ENCODE measurements at places on chromosomes 7 and 10. TPM values are rescaled to one million over a fixed set of nuclear protein-coding genes. Genes with fewer than 3 reads are reported as not detected.

DNA sequence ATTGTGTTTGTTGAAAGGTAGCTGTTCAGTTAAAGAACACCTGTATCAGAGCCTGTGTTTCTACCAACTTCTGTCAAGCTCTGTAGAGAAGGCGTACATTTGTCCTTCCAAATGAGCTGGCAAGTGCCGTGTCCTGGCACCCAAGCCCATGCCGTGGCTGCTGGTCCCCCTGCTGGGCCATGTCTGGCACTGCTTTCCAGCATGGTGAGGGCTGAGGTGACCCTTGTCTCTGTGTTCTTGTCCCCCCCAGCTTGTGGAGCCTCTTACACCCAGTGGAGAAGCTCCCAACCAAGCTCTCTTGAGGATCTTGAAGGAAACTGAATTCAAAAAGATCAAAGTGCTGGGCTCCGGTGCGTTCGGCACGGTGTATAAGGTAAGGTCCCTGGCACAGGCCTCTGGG is 154.9 kb downstream of the EGFR start:
- DNase-seq = no peak

GRCh38 chr7:79175374-79175773 is 278.1 kb downstream of the MAGI2 start:
- no peak for DNase-seq

DNA sequence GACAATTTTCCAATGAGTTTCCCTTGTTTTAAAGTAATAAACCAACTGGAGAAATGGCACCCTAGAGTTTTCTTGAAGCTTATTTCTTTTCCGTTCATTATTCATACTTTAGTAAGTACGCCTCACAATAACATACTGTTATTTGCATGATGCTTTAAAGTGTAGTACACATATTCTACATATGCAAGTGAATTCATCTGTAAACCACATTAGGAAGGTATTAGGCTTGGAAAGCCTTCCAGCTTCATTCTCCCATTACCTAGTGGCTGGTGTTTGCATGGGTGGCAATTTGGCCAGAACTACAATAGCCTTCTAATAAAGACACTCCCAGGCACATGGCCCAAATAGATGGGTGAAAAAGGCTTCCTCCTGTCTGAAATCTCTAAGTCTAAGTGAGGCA is 45.5 kb upstream of the KIAA1217 start:
- no peak for DNase-seq

DNA sequence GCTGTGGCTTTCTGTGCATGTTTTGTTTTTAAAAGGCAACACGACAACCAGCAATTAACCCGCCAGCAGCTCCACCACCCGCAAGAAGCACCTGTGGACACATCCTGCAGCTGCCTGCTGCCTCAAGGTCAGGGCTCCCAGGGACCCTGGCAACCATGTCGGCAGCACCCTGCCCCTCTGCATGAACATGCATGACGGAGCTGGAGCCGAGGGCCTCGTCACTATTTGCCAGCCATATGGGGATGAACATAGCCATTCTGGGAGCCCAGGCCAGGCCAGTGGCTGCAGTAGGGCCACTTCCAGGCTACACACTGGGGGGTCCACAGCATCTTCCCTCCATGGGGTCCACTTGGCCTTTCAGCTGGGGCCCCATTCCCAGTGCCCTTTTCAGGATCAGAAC is 52.9 kb downstream of the CAMK2B start:
- DNase-seq = no peak

ACHE gene
- 27.2 TPM for total RNA-seq

GIMAP8 gene
- total RNA-seq = 3.6 TPM

CYP26A1 gene
- 1.2 TPM for total RNA-seq

All from dorsolateral prefrontal cortex (tissue), 122 donors.